Glomerular endothelial cell (primary cell): ENCODE measurements at places on chromosomes 13 and 19. TPM values are rescaled to one million over a fixed set of nuclear protein-coding genes. Genes with fewer than 3 reads are reported as not detected.

DNA sequence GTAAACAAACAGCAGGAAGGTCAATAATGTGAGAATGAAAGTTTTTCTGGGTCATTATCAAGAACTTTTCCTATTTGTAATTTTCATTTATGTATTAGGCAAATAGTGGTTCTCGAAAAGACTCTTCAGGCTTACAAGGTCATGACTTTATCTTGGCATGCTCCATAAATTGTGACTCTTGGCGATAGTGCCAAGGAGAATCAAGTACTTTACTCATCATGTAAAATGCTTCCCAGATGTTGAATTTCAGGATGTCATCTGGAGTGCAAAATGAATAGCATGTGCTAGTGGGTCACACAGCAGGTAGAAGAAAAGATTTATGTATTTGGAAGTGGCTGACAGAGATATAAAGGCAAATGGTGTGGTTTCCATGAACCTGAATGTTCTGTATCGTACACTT lies 1492.7 kb upstream of the PCDH20 start:
- no peak for DNase-seq

The N4BP2L2 gene
- 32.4 and 66.3 TPM in 2 replicates for total RNA-seq

The MADCAM1 gene
- 0.41 TPM in 1 of 2 replicates, not detected in the other for total RNA-seq

DNA sequence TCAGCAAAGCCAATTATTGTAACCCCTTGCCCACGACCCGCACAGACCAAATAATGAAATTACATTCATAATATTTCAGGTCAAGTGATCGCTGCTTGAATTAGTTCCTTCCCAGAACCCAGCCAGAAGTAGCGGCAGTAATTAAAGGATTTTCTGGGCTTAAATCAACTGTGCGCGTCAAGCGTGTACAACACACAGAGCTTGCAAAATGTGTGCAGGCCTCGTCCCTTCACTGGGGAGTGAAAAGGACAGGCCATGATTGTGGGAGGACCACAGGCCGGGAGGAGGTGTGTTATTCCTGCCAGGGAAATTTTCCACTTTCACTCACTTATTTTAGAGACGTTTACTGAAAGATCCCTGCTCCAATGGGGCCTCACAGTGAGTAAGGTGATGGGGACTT lies 84.9 kb downstream of the CHST8 start:
- no peak for DNase-seq

- no peak for DNase-seq
Measured at GRCh38 chr19:8333767-8334457, 9.2 kb downstream of the KANK3 start.

- no peak for DNase-seq
Measured at GRCh38 chr19:7554990-7555864, 19.7 kb downstream of the PNPLA6 start.

The CBLC gene
- total RNA-seq = 1.1 TPM in 1 of 2 replicates, not detected in the other

- no peak for DNase-seq
Measured at GRCh38 chr13:50401049-50401505, 385.8 kb downstream of the KCNRG start.
